ENCODE measurements at places on chromosomes 4 and X.

- DNase-seq = no peak
Observed at GRCh38 chr4:167230744-167231143, 3.5 kb downstream of the SPOCK3 start.

- no peak for DNase-seq
Observed at GRCh38 chrX:131332331-131332730, 43.2 kb upstream of the IGSF1 start.

GRCh38 chrX:131752493-131753198, 208.8 kb downstream of the OR13H1 start:
- DNase-seq = no peak

GRCh38 chrX:112641449-112641848, 38.3 kb downstream of the LHFPL1 start:
- no peak for DNase-seq

DNA sequence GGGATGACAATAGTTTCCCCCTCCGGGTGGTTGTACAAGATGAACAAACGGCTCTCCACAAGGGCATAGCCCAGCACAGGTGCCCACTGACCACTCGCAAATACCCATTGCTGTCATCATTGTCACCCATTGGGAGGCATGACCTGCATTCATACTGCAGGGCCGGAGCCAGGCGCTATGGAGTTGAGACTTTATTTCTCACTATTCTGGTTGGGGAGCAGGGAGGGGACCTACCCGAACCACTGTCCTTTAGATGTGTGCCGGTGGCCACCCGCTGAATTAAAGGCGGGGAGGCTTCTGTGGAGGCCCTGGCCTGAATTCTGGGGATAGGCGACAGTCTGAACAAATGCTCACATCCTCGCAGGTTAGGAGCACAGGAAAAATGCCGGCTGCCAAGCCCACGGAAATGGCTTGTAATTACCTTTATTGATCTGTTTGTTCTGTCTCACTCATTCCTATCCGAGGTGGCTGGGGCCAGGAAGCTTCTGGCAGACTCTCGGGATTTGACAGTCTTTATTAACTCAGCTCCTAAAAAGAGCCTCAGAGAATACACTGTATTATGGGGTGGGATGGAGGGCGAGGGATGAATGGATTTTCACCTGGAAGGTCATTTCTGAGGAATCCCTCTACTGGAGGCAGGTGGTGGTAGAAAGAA, 125.1 kb upstream of the PSAPL1 start:
- no peak for DNase-seq

DNA sequence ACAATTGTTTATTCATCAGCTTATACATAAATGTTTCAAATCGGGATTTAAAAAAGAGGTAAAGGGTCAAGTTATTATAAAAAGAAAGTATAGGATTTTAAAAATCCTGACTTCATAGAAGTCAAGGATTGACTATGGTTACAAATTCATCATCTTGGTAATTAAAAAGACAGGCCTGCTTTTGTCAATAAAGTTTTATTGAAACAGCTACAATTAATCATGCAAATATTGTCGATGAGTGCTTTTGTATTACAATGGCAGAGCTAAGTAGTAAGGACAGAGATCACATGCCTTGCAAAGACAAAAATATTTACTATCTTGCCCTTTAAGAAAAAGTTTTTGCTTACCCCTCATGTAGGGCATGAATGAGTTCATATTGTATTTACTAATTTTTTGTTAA, 595.4 kb downstream of the IL15 start:
- no peak for DNase-seq

DNA sequence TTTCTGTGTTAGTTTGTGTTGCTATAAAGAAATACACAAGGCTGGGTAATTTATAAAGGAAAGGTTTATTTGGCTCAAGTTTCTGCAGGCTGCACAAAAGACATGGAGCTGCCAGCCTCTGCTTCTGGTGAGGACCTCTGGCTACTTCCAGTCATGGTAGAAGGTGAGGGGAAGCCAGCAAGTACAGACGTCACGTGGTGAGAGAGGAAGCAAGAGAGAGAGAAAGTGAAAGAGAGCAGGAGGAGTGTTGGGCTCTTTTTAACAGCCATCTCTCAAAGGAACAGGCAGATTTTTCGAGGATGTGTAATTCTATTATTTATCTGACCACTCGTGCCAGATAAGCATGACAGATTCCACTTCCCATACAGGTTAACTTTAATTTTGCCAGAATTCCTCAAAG, 1199.1 kb downstream of the ADGRL3 start:
- DNase-seq = no peak

- DNase-seq = no peak
Observed at GRCh38 chr4:581753-582361, 5.8 kb upstream of the TMEM271 start.

DNA sequence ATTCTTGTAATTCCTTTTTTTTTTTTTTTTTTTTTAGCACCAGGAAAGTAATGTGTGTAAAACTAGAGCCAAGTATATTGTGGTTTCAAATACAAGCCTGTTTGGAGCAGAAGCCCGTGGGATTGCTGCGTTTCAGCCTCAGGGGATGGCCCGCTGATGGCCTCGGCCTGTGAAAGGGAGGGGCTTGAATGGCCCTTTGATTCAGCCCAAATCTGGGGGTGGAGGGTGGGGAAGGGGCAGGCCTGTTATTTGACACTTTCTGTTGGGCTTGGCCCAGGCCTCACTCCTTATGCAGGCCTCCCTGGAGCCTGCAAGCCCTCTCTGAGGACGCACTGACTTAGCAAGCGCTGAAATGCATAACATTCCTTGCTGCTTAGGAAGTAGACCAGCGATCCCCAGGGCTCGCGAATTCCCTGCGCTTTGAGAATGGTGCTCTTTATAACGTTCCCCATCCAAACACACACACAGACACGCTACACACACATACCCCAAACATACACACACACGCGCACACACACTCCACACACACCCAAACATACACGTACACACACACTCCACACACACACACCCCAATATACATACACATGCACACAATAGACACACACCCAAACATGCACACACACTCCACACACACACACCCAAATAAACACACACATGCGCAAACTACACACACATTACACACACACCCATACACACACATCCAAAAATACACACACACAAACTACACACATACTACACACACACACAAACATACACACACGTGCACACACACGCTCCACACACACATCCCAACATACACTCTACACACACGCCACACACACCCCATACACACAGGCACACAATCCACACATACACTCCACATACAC, 29.6 kb downstream of the TLR10 start:
- no peak for DNase-seq

DNA sequence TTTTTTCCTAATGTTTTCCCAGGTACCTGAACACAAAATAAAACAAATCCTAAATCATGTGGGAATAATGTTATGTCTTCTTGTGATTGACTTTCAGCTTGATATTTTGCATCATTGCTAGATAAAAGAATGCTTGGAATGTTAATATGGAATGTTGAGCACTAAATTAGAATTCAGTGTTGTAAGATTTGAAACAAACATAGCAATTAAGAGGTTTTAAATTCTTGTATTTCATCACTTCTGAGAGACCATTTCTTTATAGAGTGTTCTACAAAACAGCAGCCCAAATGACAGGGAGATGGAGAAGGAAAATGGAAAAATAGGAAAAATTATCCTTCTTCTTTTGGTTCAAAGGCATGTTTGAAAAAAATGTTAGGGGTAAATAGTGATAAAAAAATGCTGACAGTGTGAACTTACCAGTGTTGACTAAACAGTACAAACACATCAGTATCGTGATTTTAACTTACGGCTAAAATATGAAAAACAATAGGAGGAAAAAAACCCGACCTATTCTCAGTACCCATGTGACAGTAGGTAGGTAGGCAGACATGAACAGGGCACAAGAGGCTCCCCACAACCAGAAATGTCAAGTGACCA, 102.6 kb upstream of the PDE5A start:
- no peak for DNase-seq

DNA sequence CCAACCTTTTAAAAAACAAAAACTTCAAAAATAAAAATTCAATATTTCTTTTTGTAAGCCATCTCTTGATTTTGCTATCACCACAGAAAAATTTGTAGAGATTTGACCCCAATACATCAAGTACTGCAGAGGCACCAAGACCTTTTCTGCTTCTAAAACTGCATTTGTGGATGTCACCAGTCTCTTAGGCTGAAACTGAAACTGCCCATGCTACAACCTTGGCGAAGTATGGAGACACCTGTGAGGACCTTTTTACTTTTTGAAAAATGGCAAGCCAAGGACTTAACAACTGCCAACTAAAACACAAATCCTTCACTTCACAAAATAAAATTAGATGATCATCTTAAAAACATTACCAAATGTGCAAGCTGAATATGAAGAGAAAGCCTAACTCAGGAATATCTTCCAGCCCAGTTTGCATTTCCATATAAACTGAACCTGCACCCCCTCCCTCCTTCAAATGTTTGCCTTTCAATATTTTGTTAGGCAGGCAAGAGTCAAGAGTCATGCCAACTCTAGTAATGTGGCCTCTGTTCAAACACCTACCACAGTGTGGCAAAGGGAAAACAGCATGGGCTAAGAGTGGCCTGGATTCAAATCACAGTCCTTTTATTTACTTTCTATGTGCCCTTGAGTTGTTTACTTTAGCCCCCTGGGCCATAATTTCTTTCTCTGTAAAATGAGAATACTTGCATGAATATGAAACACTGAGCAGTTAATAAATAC, 389.4 kb downstream of the OPHN1 start:
- DNase-seq = no peak

DNA sequence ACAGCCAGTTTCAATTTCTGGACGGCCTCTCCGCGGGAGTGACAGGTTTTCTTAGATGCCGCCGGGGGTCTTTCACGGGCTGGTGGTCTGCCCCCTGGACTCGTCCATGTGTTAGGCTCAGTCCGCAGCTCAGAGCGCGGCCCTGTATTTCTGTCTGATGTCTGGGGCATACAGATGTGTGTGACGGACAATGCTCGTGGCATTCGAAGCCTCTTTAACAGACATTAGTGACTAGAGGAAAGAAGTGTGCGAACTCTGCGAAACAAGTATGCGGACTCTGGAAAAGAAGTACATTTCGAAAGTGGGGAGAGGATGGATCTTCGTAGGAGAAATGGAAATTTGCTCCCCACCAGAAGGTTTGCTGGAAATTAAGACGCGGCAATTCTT, 793 bp upstream of the DCUN1D4 start:
- DNase-seq = no peak

DNA sequence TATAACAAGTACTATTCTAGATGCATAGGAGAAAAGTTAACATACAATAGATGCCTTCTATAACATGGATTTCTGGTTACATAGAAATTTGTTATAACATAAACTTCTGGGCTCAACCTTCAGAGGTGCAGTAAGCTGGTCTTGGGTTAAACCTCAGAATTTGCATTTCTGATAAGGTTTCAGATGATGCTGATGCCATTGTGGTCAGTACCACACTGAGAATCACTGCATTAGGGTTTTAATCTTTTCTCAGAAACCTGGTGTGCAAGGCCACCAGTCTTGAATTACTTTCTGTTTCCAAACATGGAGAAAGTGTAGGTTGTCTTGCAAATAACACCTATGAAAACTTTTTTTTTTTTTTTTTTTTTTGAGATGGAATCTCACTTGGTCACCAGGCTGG, 146.2 kb downstream of the SPOCK3 start:
- DNase-seq = no peak

DNA sequence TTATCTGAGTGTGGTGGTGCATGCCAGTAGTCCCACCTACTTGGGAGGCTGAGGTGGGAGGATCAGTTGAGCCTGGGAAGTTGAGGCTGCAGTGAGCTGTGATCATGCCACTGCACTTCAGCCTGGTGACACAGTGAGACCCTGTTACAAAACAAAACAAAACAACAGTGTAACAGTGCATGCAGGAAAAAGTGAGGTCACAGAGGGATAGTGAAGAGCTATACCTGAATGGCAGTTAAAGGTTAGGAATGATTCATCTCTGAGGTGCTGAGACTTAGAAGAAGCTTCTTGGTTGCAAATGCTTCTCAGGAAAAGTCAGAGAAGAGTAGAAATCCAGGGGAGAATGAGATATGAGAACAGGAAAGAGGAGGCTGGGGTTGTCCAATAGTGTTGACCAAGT, 178.7 kb downstream of the FRAS1 start:
- DNase-seq = no peak

- no peak for DNase-seq
Observed at GRCh38 chr4:74499986-74500781, 55.2 kb downstream of the AREG start.

GRCh38 chr4:94574616-94575015, 122.9 kb downstream of the PDLIM5 start:
- DNase-seq = no peak

GRCh38 chr4:121822796-121823504, 733 bp downstream of the CCNA2 start:
- no peak for DNase-seq

- DNase-seq = peak; percentile 13
Observed at GRCh38 chr4:121900132-121900983, 30.1 kb upstream of the BBS7 start.

DNA sequence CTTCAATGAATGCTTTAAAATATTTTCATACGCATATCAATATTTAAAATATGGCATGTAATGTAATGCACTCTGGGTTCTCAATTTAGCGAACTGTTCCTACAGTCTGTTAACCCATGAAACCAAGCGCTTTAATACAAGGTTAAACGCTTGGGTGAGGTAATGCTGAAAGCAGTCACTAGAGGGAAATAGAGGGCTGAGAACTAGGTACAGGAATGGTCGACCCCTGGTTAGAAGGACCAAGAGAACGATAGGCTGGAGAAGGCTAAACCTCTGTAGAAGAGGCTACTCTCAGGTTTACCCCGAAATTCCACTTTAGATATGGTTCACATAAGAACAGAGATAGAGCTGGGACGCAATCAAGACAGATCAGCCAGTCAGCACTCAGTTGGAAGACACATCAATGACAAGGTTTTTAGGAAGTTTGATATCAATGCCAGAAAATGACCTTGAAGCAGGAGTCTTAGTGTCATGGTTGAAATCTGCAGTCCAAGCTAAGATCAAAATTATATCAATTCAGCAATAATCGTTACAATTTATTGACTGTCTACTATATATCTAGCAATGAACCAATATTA, 26.9 kb downstream of the ARSJ start:
- DNase-seq = no peak

- no peak for DNase-seq
Observed at GRCh38 chr4:4395849-4396627, 9.1 kb downstream of the NSG1 start.

- DNase-seq = no peak
Observed at GRCh38 chr4:182143822-182144625, 99.2 kb upstream of the TENM3 start.

DNA sequence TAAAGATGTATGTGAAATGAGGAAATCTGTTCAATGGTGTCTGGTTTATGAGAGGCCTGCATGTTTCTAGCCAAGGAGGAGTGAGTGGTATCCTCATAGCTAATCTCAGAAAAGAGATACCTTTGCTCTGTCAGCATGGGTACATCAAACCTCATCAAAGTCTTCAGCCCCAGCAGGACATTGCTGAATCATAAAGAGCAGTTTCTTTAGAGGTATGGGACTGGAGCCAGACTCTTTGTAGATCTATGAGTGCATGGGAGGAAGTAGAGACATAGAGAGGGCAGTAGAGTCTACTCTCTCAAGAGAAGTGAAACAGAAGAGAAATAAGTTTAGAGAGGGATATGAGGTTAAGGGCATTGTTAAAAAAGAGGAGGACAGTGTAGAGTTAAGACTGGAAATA, 1950.9 kb downstream of the ARAP2 start:
- no peak for DNase-seq
